ENCODE measurements at places on chromosomes 7 and 10.
A peak's percentile ranks its signal among the peaks of the same experiment; 100 is the strongest.

DNA sequence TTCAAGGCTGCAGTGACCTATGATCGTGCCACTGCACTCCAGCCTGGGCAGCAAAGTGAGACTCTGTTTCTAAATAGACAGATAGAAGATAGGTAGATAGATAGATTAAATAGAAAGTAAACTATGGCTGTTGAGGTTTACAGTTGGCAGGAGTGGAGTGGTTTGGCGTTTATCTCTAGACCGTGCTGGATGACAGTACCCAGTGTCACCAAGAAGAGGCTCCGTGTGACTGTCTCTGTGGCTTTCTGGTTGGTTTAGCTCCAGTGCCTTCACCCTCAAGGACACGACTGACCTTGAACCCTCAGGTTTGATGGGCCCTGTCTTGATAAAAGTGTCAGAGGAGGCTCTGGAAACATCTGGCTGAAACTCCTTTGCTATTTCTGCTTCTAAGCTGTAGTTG, 31.7 kb downstream of the CHST12 start:
- no peak for DNase-seq

- DNase-seq: peak; percentile 40
Measured at GRCh38 chr10:79331709-79332108, 15.6 kb upstream of the PPIF start.

DNA sequence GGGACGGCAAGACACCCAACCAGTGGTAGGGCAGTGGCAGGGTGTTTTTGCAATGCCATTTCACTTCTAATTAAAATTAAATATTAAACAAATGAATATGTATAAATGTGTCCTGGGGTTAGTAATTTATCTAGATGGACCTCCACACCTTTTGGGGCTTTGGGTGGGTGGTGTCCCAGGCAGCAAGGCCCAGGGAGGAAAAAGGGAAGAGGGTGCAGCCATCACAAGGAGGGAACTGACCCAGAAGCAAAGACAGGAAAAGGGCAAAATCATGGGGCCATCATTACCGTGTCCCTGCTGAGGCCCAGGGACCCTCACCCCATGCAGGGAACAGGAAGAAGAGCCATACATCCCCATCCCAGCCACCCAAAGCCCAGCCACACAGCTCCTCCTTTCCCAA, 204.6 kb downstream of the GRID1 start:
- no peak for DNase-seq

GRCh38 chr7:135523146-135523545, 13.2 kb upstream of the CNOT4 start:
- no peak for DNase-seq

Data from stimulated activated CD8-positive, alpha-beta memory T cell treated with anti-CD3 and anti-CD28 coated beads, Interleukin-15, amount 100 ng/mL, for 24 hours (primary cell).